ENCODE measurements at places on chromosomes 13 and 19.

DNA sequence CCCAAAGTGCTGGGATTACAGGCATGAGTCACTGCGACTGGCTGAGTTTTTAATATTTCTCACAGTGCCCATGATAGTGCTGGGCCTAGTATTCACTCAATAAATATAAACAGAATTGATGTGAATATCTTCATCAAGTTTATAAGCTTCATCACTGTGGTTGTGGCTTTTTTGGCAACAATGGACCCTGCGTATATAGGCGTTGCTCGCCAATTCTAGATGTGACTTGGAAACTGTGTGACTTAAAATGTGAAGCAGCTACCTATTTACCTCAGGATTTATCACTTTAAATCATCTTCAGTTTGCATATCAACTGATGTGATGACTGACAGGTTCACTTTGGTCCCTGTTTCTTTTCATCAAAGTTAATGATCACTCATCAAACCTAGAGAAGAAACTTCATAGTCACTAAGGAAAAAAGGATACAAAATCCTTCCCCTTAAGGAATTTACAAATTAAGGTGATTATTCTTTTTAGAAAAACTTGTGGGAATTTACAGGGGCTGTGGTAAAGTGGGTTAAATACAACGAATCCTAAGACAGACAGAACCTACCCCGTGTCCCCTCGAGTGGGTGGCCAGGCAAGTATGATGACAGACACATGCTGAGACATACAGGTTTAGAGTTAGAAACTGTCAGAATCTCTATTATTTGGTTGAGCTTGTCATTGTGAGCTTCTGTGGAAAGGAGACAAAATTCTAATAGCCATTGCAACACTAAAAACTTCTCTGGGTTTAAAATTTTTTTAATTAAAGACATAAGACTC, 101.3 kb downstream of the AKAP11 start:
- no peak for DNase-seq

DNA sequence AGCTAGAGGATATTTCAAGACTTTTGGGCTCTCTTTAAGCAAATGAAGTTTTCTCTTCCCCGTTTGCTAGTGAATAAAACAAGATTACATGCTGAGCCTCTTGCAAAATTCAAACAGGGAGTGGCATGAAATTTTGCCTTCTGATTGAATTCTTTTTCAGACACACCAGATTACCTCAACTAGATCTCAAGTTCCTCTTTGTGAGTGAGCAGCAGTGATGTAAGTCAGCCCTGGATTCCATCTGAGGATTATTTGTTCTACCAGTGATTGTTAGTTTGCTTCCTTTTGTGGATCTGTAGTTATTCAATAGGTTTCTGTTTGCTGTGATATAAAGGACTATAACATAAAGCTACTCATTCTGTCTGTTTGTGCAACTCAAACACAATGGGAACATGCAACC, 407.7 kb downstream of the LMO7 start:
- no peak for DNase-seq

DNA sequence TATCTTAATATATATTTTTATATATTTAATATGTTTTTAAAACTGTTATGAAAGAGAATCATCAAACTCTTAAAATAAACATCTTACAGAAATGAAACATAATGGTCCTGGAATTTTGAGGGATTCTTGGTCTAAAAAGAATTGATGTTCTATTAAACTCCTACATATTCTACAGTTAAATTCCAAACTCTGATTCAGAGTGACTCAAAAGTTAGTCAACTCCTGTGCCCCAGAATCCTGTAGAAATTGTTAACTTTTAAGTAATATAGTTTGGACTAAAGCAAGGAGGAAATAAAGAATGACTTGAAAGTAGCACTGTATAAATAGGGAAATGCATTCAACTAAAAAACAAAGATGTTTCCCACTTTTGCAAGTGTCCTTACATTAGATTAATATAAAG, 47.7 kb downstream of the FNDC3A start:
- DNase-seq = no peak

DNA sequence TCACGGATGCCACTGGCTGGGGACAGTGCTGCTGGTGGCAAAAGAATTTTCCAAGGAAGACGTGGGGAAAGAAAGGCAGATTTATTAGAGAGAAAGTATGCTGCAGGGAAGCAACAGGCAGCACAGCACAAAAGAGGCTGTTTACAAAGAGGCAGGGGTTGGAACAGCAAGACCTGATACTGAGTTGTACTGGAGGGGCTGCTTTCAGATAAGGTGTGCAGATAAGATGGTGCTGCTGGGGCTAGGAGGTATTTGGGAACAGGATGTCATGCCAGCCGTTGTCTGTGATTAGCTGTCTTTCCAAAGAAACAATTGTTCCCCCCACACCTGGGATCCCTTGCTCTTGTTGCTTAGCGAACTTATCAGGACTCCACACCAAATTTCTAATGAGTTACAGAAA, 2023.3 kb upstream of the PCDH20 start:
- DNase-seq = no peak

GRCh38 chr19:49149652-49150105, 5.5 kb downstream of the HRC start:
- no peak for DNase-seq

DNA sequence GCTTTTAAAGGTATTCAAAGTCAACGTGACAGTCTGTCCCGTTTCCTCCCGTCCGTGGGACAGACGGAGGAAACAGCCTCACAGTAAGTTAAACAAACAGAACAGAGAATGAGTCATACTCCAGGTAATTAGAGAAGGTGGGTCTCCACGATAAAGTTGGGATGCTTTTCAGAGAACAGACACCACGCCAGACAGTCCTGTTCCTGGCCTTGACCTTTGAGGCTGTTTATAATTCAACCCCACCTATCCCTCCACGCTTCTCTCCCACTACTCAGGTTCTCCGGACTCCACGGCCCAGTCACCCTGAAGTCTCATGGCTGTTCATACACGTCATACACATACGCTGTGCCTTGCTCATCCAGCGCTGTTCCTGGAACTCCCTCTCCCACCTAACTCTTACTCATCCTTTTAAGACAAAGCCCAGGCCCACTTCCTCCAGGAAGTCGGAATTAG, 42.5 kb downstream of the ARHGEF18 start:
- no peak for DNase-seq
